ENCODE measurements at places on chromosomes 5 and 9.
A peak's percentile ranks its signal among the peaks of the same experiment; 100 is the strongest.

- no peak for DNase-seq
Measured at GRCh38 chr5:103389846-103390245, 131.3 kb downstream of the MACIR start.

GRCh38 chr5:72166070-72166979, 59.0 kb downstream of the MAP1B start:
- DNase-seq: peak; percentile 53

DNA sequence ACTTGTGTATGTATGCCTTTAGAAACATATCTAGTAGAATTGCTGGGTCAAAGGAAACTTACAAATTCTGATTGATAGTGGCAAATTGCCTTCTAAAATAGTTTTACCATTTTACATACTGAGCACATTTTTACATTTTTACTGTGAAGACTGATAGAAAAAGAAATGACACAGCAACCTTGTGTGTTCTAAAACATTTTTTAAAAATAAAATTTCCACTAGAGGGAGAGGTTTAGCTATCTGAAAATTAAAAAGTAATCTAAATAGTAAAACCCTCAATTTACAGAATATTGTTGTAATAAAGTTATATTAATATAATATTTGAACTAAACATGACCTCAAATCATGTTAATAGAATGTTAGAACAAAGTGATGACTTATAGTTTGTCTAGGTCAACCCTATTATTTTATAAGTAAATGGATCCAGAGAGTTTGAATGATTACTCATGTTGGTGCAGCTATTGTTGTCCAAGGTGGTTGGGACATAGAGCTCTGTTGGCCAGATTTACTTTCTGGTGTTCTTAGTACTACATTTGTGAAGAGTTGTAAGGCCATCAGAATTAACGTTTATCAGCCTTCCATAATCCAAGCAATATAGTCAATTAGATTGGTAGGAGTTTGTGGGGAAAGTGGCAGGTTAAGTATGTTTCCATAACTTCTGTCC, 17.2 kb downstream of the CENPP start:
- DNase-seq: no peak

- DNase-seq: no peak
Measured at GRCh38 chr9:84781931-84782866, 112.7 kb downstream of the NTRK2 start.

DNA sequence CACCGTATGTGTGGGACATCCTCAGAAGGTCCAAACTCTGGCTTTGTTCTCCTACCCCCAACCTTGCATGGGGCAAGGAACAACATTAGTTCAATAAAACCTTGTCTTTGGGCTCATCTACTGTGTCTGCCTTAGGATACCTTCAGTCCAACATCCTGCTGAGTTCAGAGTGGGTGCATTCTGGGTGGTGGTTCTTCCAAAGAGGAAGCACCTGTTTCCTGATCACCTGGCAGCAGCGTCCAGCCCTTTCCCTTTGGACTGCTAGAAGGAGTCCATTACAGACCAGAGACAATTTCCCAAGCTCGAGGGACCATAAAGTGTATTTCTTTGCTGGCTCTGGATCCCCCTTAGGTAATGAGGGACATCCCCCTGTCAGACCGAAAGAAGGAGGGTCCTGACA, 154.1 kb downstream of the SEMA6A start:
- DNase-seq: no peak

DNA sequence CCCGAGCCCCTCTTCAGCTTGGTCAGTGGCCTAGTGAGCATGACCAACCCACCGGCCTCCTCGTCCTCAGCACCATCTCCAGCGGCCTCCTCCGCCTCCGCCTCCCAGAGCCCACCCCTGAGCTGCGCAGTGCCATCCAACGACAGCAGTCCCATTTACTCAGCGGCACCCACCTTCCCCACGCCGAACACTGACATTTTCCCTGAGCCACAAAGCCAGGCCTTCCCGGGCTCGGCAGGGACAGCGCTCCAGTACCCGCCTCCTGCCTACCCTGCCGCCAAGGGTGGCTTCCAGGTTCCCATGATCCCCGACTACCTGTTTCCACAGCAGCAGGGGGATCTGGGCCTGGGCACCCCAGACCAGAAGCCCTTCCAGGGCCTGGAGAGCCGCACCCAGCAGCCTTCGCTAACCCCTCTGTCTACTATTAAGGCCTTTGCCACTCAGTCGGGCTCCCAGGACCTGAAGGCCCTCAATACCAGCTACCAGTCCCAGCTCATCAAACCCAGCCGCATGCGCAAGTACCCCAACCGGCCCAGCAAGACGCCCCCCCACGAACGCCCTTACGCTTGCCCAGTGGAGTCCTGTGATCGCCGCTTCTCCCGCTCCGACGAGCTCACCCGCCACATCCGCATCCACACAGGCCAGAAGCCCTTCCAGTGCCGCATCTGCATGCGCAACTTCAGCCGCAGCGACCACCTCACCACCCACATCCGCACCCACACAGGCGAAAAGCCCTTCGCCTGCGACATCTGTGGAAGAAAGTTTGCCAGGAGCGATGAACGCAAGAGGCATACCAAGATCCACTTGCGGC, 1.8 kb downstream of the EGR1 start:
- DNase-seq: no peak

DNA sequence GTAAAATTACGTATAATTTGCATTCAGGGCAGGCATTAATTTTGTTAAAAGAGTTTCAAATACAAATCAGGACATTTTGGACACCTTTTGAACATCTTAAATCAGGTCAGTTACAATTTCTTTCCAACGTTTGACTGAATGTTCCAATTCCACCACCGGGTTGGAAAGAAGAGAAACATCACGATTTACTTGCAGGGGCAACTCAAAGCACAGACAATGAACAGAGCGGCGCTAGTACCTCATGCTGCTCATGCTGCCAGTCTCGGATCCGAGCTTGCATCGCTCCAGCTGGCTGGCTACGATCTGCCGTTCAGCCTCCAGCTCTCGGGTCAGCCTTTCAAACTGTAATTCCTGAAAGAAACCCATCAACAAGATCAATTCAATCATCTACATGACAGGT, 339.5 kb downstream of the CTNND2 start:
- DNase-seq: peak; percentile 56

GRCh38 chr9:114405294-114406034, 17.7 kb upstream of the AKNA start:
- DNase-seq: peak; percentile 83

- DNase-seq: no peak
Measured at GRCh38 chr5:135266303-135266635, 132.8 kb downstream of the MACROH2A1 start.

GRCh38 chr9:136858844-136859757, 7.0 kb downstream of the MAMDC4 start:
- DNase-seq: peak; percentile 67

- DNase-seq: peak; percentile 7
Measured at GRCh38 chr9:14133394-14133793, 180.5 kb downstream of the NFIB start.

GRCh38 chr5:159031915-159032314, 67.8 kb downstream of the EBF1 start:
- DNase-seq: no peak

- DNase-seq: no peak
Measured at GRCh38 chr5:92769978-92770377, 811.0 kb downstream of the NR2F1-AS1 start.

Measured in cerebellum (tissue), 4 donors.